ENCODE measurements at places on chromosomes 5 and 9.

GRCh38 chr5:135691044-135691443 is 112.3 kb upstream of the CXCL14 start:
- DNase-seq, result no peak

DNA sequence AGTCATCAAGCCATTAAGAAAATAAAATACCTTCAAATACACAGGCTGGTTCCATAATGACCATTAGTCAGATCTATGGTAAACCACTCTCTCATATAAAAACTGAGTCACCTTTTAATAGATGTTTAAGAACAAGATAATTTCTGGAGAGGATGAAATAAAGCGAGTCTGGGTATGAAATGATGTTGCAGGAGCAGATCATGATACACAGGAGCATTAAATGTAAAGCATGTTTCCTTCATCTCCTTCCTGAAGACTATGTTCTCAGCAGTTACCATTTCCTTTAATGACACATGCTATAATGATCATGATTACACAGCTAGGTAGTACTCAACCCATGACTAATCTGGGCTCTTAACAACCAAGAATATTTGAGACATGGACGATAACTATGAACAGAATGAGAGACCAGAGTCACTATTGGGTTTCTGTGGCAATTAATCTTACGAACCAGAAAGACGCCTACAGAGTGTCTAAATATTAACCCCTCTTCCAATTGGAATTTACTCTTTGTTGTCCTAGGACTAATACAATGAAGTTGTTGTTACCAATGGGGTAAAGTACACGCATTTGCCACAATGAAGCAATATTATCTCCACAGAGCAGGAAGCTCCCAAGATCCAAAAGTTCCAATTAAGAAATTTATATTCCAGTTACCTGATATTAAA is 105.6 kb downstream of the NR6A1 start:
- no peak for DNase-seq

- DNase-seq, result no peak
Observed at GRCh38 chr9:106286249-106286648, 576.7 kb upstream of the ZNF462 start.

- DNase-seq, result no peak
Observed at GRCh38 chr5:128097781-128098180, 14.2 kb downstream of the SLC12A2 start.

- DNase-seq, result peak; percentile 29
Observed at GRCh38 chr5:42586625-42587024, 163.4 kb downstream of the GHR start.

DNA sequence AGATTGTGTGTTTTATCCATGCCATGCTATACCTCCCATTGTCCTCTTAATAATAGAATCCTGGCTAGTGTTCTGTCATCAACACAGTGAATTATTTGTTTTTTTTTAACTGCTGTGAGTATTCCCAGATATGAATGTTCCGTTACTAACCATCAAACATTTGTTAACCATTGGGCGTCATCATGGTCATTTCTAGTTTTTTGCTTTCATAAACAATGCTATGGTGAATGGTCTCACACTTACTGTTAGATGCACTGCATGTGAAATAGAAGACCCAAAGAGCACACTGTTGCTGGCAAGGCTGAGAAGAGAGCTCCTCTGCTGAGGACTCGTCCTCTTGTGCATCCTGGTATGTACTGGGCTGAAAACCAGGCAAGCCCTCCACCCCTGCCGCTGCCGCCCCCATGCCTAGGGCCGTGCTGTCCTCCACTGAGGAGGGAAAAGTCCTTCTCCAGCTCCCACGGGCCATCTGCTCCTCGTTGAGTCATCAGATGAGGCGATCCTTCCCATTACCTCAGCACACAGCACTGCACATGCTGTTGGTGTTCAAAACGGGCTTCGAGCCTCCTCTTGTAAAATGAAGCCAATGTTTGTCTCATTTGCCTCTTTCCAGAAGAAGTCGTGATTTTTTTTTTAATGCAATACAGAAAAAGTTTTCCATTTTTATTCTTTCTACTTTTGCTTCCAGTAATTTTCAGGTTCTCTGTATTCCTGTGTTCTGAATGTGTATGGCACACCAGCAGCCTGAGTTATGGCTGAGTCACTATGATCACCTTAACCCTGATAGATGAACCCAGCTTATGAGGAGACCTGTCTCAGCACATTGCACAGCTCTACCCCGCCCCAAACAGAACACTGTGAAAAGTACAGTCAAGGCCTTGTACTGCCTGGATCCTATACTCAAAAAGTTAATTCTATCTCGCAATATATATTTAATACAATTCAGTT is 219.0 kb downstream of the AOPEP start:
- DNase-seq, result peak; percentile 61

- DNase-seq, result no peak
Observed at GRCh38 chr9:127187231-127187956, 65.0 kb upstream of the ANGPTL2 start.

- DNase-seq, result no peak
Observed at GRCh38 chr5:84618262-84618661, 233.6 kb upstream of the EDIL3 start.

Data from NCI-H446 treated with DMSO at 0.1 percent for 48 hours (cell line).